ENCODE measurements at places on chromosomes 13 and 19. TPM values are rescaled to one million over a fixed set of nuclear protein-coding genes. Genes with fewer than 3 reads are reported as not detected.

Gene PNMA8B
- total RNA-seq: 0.05 TPM

GRCh38 chr19:39430675-39431593 is 4.8 kb downstream of the RPS16 start:
- peak; percentile 86 for DNase-seq
- H3K27me3 ChIP-seq: no peaks in the 10 kb centered on the region

- peaks cover 61% of the 10 kb centered on the region for H3K36me3 ChIP-seq
- no peak for DNase-seq
- no peak overlapping the region for H3K4me3 ChIP-seq
- no peak overlapping the region for H3K27ac ChIP-seq
- peaks cover 20% of the 10 kb centered on the region for H3K4me1 ChIP-seq
Measured at GRCh38 chr13:27122036-27122435, 49.6 kb downstream of the USP12 start.

GRCh38 chr13:75426421-75426820 is 55.5 kb downstream of the TBC1D4 start:
- no peak overlapping the region for H3K27ac ChIP-seq
- H3K27me3 ChIP-seq: peaks cover 15% of the 10 kb centered on the region
- no peak for DNase-seq
- no peaks in the 10 kb centered on the region for H3K4me1 ChIP-seq
- H3K4me3 ChIP-seq: no peak overlapping the region
- H3K36me3 ChIP-seq: no peaks in the 10 kb centered on the region

DNA sequence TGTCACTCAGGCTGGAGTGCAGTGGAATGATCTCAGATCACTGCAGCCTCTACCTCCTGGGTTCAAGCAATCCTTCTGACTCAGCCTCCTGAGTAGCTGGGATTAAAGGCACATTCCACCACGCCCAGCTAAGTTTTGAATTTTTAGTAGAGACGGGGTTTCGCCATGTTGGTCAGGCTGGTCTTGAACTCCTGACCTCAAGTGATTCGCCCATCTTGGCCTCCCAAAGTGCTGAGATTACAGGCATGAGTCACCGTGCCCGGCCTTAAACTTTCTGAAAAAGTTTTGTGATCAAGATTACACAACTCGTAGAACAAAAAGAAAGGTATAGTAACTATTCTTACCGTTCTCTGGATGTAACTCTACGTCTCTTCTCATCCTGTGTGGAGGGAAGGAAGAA is 21.2 kb downstream of the DNMT1 start:
- no peaks in the 10 kb centered on the region for H3K27me3 ChIP-seq
- no peak overlapping the region for H3K4me3 ChIP-seq
- peak overlapping the region; percentile 28 for H3K27ac ChIP-seq

DNA sequence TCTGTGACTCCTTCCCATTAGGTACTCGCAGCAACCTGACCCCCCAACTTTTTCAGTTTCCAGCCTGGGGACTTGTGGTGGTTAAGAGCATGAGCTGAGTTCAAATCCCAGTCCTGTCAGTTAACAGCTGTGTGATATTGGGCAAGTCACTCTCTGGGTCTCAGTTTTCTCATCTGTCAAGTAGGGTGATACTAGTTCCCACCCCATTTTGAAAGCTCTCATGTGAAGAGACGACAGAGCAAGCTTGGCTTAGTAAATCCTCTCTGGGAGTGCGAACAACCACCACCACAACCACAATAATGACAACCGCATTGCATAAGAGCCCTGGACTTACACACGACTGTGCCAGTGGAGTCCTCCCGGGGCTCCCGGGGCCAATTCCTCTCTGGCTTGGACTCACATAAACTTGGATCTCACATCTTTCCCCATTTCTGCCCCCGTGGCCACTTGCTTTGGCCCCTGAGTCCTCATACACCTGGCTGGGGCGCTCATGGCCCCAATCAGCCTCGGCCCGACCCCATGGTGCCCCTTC is 454 bp downstream of the BLVRB start:
- peak overlapping the region; percentile 87 for H3K4me3 ChIP-seq
- peaks cover 36% of the 10 kb centered on the region for H3K4me1 ChIP-seq
- H3K27ac ChIP-seq: peak overlapping the region; percentile 70

Data from activated CD4-positive, alpha-beta memory T cell treated with anti-CD3 and anti-CD28 coated beads, Interleukin-2, amount 10 ng/mL, durations not matched to agents 7 days and 5 days (primary cell).